Calu3 (cell line): ENCODE measurements at places on chromosomes 11 and 22. TPM values are rescaled to one million over a fixed set of nuclear protein-coding genes. Genes with fewer than 3 reads are reported as not detected.

DNA sequence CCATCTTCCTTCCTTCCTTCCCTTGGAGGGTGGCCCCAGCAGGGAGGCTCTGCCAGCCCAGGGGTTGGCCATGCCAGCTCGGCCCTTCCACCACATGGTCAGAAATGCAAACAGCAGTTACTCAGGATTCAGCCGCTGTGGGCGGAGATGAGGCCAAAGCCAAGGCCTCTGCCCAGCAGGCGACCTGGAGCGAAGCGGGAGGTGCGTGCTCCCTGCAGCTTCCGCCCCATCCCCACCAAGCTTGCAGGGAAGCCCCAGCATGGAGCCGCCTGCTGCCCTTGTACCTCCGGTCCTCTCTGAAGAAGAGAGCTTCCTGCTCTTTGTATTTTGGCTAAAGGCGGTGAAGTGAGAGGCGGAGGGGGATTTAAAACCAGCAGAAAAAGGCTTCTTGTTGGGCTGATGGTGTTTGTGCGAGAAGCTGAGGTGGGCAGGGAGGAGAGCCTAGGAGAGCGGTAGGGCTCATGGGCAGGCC is 50.4 kb downstream of the ANO1 start:
- DNase-seq, result peak; percentile 48
- H3K27ac ChIP-seq, result no peak overlapping the region
- H3K36me3 ChIP-seq, result no peaks in the 10 kb centered on the region
- H3K4me3 ChIP-seq, result no peak overlapping the region
- H3K4me1 ChIP-seq, result no peaks in the 10 kb centered on the region

DNA sequence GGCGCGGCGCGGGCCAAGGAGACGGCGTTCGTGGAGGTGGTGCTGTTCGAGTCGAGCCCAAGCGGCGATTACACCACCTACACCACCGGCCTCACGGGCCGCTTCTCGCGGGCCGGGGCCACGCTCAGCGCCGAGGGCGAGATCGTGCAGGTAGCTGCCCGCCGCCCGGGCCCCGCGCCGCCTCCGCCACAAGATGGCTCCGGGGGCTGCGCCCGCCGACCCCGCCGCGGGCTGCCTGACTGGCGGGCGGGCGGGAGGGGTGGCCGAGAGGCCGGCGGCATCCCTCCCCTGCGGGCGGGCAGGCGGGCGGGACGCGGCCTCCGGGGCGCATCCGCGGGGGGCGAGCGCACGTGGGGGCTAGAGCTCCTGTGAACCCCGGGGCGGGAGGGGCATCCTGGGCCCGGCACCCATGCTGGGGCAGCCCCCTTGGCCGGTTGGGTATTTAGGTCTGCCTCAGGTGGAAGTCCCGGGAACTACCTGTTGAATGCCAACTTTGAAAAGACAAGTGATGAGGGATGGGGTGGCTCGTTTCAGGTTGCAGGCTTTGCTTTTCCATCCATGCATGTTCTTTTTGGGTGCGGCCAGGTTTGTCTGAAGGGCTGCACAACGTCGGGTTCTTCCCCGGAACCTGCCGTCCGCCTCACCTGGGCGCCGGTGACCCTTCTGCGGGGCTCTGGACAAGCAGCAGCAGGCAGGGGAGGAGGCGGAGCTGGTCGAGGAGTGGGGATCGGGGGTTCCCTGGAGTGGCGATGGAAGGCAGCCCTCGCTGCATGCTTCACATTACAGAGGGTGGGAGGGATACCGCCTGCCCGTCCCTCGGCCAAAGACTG is 760 bp downstream of the ZNRF3 start:
- H3K27ac ChIP-seq, result no peak overlapping the region
- no peaks in the 10 kb centered on the region for H3K27me3 ChIP-seq
- DNase-seq, result peak; percentile 67

GRCh38 chr22:40196628-40197360 is 19.1 kb downstream of the TNRC6B start:
- H3K4me3 ChIP-seq, result no peak overlapping the region
- no peak overlapping the region for H3K27ac ChIP-seq
- DNase-seq, result no peak

DNA sequence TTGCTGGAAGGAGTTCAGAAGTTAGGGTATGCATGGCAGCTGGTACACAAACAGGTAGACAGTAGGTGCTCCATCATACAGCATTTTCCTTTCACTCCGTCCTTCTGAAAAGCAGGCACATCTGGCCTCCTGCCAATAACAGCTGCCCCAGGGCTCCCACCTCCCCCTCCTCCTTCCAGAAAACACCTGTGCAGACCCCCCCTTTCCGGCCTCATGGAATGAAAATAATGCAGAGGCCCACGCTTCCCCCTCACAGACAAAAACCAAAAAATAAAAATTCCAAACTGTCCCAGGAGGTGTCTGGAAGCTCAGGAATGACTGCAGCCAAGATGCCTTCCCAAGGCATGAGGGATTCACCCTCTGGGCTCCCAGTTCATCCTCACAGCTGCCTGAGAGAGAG is 185.5 kb downstream of the MN1 start:
- H3K4me1 ChIP-seq, result peaks cover 18% of the 10 kb centered on the region
- H3K27ac ChIP-seq, result no peak overlapping the region
- no peak for DNase-seq
- peaks cover 78% of the 10 kb centered on the region for H3K27me3 ChIP-seq
- H3K4me3 ChIP-seq, result no peak overlapping the region
- no peaks in the 10 kb centered on the region for H3K36me3 ChIP-seq

DNA sequence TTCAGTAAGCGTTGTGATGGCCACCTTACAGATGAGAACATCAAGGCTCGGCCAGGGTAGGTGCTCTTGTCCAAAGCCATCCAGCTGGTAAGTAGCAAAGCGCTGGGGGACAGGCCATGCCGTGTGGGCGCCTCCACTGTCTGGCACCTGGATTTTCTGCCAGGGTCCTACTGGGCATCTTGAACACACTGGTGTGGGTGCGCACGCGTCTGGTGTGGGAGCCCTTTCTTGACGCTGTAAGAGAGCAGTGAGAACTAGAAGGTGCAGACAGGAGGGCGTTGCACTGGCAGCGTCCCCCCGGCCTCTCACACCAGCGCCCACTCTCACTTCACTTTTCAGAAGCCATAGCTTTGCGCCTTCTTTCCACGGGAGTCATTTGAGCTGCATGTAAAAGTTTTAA is 296.6 kb downstream of the TBC1D22A start:
- H3K4me3 ChIP-seq, result no peak overlapping the region
- H3K27ac ChIP-seq, result no peak overlapping the region
- peaks cover 14% of the 10 kb centered on the region for H3K36me3 ChIP-seq
- no peak for DNase-seq
- H3K4me1 ChIP-seq, result no peaks in the 10 kb centered on the region

- no peak for DNase-seq
- peaks cover 27% of the 10 kb centered on the region for H3K4me1 ChIP-seq
- H3K36me3 ChIP-seq, result no peaks in the 10 kb centered on the region
- H3K27ac ChIP-seq, result no peak overlapping the region
These were observed 77.4 kb downstream of the GGTLC2 start for GRCh38 chr22:22721681-22722354.

GRCh38 chr11:21396342-21397008 is 727.1 kb downstream of the NELL1 start:
- H3K36me3 ChIP-seq, result no peaks in the 10 kb centered on the region
- no peaks in the 10 kb centered on the region for H3K4me1 ChIP-seq
- H3K4me3 ChIP-seq, result no peak overlapping the region
- peaks cover 7% of the 10 kb centered on the region for H3K27me3 ChIP-seq

Gene MUC2
- total RNA-seq, result 0.05 TPM in 1 of 2 replicates, not detected in the other

- H3K27ac ChIP-seq, result no peak overlapping the region
- DNase-seq, result peak; percentile 86
- peaks cover 17% of the 10 kb centered on the region for H3K27me3 ChIP-seq
- H3K36me3 ChIP-seq, result peaks cover 11% of the 10 kb centered on the region
- H3K4me1 ChIP-seq, result peaks cover 27% of the 10 kb centered on the region
These were observed 2.0 kb downstream of the MRGPRF start for GRCh38 chr11:69010964-69011623.

DNA sequence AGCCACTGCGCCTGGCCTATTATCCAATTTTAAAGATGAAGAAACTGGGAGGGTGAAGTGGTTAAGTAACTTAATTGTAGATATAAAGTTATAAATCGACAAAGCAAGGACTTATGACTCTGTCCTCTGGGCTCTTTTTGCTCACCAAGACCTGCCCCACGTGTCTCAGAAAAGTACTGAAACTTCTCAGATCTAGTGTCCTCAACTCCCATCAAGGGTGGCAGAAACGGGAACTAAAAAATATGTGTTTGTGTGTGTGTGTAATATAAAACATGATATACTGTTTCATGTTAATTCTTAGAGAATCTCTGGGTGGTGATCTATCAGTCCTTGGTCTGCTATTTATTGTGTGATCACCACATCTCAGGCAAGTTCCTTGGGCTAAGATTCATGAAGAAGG is 104.9 kb downstream of the GAB2 start:
- no peaks in the 10 kb centered on the region for H3K36me3 ChIP-seq
- H3K27me3 ChIP-seq, result no peaks in the 10 kb centered on the region
- no peak for DNase-seq
- H3K4me3 ChIP-seq, result no peak overlapping the region
- H3K4me1 ChIP-seq, result peaks cover 8% of the 10 kb centered on the region

DNA sequence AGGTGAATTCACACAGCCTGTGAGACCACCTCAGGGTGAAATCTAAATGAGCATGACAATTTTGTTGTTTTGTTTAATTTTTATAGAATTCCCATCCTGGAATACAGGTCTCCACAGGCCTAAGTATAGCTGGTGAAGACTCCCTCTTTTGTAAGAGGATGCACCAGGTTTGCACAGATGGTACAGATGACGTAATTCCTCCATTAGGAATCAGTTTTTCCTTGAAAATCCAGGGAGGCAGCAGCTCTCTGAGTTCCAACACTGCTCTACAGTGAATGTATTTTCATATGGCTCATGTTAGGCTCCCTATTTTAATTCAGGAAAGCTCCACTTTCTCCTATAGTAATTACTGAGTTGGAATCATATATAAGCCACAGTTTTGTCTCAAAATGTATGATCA is 47.2 kb downstream of the USP28 start:
- no peaks in the 10 kb centered on the region for H3K27me3 ChIP-seq
- H3K4me3 ChIP-seq, result no peak overlapping the region
- no peaks in the 10 kb centered on the region for H3K36me3 ChIP-seq
- DNase-seq, result no peak
- no peak overlapping the region for H3K27ac ChIP-seq
- H3K4me1 ChIP-seq, result no peaks in the 10 kb centered on the region

DNA sequence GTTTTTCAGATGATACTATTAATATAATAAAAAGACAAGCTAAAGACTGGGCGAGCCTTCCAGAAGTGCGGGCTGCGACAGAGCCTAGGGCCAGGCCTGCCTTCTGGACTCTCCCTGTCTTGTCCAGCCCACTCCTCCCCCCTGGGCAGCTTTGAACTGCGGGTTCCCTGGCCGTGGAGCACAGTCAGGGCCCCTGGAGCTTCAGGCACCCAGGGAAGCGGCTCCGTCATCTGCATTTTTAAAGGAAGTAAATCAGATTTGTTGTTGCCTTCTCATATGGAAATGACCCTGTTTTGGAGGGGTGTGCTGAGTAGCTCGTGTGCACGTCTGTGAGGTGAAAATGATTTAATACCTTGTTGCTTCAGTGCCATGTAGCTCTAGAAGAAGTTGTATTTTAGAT is 265.3 kb downstream of the TBC1D22A start:
- no peaks in the 10 kb centered on the region for H3K36me3 ChIP-seq
- no peaks in the 10 kb centered on the region for H3K27me3 ChIP-seq
- no peak overlapping the region for H3K4me3 ChIP-seq
- H3K4me1 ChIP-seq, result no peaks in the 10 kb centered on the region
- H3K27ac ChIP-seq, result no peak overlapping the region

GRCh38 chr22:36236388-36237319 is 2.7 kb downstream of the APOL2 start:
- no peak for DNase-seq
- peak overlapping the region; percentile 97 for H3K4me3 ChIP-seq
- peaks cover 60% of the 10 kb centered on the region for H3K4me1 ChIP-seq

GRCh38 chr11:111735262-111736116 is 30.7 kb downstream of the PPP2R1B start:
- no peaks in the 10 kb centered on the region for H3K4me1 ChIP-seq
- no peak overlapping the region for H3K27ac ChIP-seq
- H3K4me3 ChIP-seq, result no peak overlapping the region
- H3K36me3 ChIP-seq, result peaks cover 9% of the 10 kb centered on the region
- H3K27me3 ChIP-seq, result no peaks in the 10 kb centered on the region
- DNase-seq, result no peak

DNA sequence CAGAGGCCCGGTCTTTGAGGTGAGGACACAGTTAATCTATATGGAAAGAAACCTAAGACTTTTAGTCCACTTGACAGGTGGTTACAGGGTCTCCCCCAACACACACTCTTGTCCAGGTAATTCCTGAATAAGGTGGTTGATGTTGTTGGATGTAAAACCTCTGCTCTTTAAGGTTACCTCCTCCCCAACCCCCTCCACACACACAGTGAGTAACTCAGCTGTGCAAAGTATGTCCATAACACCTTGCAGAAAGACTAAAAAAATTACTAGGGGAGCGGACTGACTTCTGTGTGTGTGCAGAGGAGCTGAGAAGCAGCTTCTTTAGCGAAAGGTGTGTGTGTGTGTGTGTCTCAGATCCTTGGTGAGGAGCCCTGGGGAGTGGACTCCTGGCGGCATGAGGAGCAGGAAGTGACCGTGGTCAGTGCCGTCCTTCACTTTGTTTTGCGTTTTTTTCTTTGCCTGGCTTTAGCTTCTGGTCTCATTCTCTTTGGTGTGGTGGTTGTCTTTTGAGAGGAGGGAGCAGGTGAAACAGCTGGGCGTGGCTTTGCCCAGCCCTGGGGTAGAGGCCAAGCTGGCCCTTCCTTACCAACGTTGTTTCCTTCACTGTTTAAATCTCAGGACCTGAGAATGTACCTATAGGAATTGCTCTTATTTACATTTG is 1.7 kb downstream of the ZBED4 start:
- H3K36me3 ChIP-seq, result peaks cover 42% of the 10 kb centered on the region
- DNase-seq, result peak; percentile 15
- H3K4me3 ChIP-seq, result peak overlapping the region; percentile 94

DNA sequence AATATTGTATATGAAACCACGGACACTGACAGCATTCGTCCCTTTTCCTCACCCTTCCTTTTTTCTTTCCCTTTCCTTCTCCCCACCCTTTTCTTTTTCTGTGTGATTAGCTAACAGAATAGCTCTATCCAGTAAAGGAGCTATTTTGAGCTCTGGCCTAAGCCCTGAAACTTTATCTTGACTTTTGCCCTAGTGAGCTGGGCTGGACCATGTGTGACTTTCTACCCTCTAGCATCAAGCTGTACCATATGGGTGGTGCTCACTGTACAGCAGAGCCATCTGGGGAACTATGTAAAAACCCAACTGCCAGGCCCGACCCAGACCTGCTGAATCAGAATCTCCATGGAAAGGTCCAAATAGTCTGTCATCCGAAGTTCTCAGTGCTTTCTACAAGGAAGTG is 21.9 kb upstream of the PANX1 start:
- no peak overlapping the region for H3K4me3 ChIP-seq
- no peaks in the 10 kb centered on the region for H3K36me3 ChIP-seq
- no peak overlapping the region for H3K27ac ChIP-seq
- no peaks in the 10 kb centered on the region for H3K27me3 ChIP-seq
- no peak for DNase-seq
- H3K4me1 ChIP-seq, result no peaks in the 10 kb centered on the region
